Stomach (tissue), 19 donors: ENCODE measurements at places on chromosomes 11 and 22.

GRCh38 chr11:33449798-33450197 is 192.6 kb downstream of the HIPK3 start:
- peak; percentile 17 for DNase-seq

GRCh38 chr11:1638344-1638743 is 8.8 kb downstream of the KRTAP5-5 start:
- DNase-seq: no peak

DNA sequence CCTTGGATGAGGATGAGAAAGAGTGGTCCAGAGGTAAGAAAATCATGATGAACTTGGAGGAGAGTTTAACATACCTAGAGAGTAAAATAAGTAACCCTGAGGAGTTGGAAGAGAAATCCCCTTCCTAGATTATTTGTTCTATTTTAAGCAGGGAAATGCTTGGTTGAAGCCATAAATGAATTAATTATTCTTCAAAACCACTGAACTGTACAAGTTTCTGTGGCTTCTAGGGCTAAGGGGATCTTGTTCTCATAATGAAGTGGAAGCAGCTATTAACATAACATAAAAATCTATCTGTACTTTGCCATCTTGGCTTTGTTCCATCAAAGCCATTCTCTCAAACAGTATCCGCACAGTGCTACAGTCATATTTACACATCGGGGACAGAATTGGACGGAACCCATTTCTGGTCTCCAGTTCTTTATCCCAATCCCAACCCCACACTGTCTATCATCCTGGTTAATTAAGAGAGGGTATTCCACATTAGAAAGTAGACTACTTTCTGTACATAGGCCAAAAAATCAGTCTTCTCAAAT is 14.5 kb upstream of the ARHGAP42 start:
- peak; percentile 43 for DNase-seq

GRCh38 chr11:15585602-15586331 is 471.0 kb downstream of the INSC start:
- DNase-seq: peak; percentile 46

DNA sequence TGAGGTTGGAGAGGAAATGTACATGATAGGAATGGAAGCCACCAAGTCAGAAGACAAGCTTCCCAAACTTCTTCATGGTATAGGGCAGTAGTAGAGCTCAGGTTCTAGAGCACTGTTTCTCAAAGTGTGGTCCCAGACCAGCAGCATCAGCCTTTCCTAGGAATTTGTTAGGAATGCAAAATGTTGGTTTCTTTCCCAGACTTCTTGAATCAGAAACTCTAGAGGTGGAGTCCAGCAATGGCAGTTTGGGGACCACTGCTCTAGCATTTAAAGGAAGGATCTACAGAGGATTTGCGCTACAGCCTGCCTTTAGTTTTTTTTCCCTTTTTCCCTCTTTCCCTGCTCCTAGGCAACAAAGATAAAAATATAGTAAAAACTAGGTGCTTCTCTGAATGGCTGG is 17.0 kb upstream of the MMP12 start:
- DNase-seq: no peak

DNA sequence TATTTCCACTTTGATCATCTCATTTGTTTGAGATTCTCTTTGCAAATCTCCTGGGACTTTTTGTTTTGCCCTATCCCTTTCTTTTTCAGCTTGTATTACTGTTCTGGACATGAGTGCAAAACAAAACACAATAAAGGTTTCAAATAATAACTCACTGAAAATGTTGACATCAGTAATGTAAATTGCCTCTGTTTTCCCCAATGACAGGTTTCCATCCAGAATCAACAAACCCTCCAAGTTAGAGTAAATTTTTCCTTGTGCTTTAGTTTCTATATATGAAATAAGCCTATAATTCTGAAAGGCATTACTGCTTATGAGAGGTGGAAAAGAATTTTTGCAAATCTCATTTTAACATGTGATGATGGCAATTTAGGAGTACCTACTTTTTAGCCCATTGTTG is 187.0 kb upstream of the ANO3 start:
- no peak for DNase-seq

- peak; percentile 93 for DNase-seq
These were observed 6.4 kb upstream of the MFRP start for GRCh38 chr11:119352857-119353260.

DNA sequence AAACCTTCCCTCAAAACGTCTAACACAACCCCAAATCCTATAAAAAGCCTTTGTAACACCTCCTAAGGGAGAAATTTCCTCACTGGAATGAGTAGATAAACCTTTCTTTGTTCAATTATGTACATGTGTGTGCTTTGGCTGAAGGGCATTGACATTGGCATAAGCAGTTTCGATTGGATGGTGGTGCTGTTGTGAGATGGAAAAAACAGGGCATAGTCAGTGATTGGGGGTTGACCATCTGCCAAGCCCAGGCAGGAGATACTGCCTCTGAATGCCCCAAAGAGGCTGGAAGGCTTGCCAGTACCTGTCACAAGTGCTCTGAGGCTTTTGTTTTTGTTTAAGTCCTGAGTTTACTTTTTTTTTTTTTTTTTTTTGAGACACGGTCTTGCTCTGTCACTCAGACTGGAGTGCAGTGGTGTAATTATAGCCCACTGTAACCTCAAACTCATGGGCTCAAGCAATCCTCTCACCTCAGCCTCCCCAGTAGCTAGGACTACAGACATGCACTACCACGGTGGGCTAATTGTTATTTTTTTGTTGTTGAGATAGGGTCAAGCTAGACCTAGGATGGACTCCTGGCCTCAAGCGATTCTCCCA is 1.2 kb upstream of the CCDC117 start:
- peak; percentile 84 for DNase-seq
